ENCODE measurements at places on chromosomes 6 and 20. TPM values are rescaled to one million over a fixed set of nuclear protein-coding genes. Genes with fewer than 3 reads are reported as not detected.
A peak's percentile ranks its signal among the peaks of the same experiment; 100 is the strongest.

GRCh38 chr6:73225396-73225795, at the start of gene KHDC1L:
KHDC1L (minus strand) TSS chr6:73225496; CDS start chr6:73225408, 88 bp downstream.
- H3K4me3 ChIP-seq = no peak within 1 kb of the TSS
- H3K27me3 ChIP-seq = no peaks in the 10 kb centered on the region
- no peak within 1 kb of the TSS for H3K27ac ChIP-seq
- no peaks in the 10 kb centered on the region for H3K36me3 ChIP-seq

- H3K4me1 ChIP-seq = no peaks in the 10 kb centered on the region
- no peaks in the 10 kb centered on the region for H3K36me3 ChIP-seq
- H3K27ac ChIP-seq = no peak overlapping the region
- no peak for DNase-seq
Observed at GRCh38 chr6:94769197-94769596, 808.1 kb upstream of the MANEA start.

DNA sequence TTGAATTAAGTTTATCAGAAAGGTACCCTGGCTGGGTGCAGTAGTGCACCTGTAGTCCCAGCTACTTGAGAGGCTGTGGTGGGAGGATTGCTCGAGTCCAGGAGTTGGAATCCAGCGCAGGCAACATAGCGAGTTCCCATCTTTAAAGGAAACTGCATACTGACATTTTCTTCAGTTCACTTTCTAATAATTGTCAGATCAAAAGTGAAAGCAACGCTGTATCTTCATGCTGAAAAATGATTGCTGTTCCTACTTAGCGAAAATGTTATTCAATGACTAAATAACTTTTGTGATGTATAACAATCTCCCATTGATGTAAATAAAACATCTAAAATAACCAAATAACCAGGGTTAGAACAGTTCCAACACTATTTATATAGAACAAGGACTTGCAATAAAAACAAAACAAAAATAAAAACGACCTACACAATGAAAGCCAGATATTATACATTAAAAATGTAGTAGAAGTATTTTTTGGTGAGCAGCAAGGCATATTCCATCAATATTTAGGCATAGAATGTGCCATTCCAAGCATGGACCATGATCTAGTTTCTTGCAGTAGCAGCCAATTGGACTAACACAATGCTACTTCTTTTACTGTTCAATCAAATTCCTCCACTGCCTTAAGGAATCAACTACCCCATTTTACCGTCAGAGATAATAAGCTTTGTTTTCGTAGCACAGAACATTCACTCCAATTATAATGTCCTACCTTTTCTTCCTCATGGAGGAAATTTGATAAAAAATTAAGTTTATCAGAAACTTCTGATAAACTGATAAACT, 1.5 kb downstream of the LATS1 start:
- peaks cover 34% of the 10 kb centered on the region for H3K4me1 ChIP-seq
- peak overlapping the region; percentile 74 for H3K27ac ChIP-seq
- no peak for DNase-seq

DNA sequence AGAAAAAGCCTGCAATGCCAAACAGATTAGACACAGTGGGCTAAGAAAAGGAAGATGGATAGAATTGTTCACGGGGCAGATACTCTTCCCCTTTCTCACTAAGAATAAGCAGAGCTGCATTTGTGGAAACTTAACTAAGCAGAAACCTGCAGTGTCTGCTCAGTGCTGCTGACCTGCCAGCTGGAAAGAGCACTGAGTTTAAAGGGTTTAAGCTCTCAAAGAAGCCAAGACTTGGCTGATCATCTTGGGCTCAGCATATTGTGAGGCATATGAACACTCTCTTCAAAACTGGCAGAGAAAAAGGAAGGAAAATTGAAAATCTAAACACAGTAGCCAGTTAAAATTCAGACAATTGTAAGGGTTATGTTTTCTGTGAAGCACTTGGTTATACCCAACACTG, 711.1 kb upstream of the EPHA7 start:
- no peak overlapping the region for H3K27ac ChIP-seq
- no peaks in the 10 kb centered on the region for H3K4me1 ChIP-seq
- no peaks in the 10 kb centered on the region for H3K36me3 ChIP-seq
- H3K27me3 ChIP-seq = no peaks in the 10 kb centered on the region
- no peak overlapping the region for H3K4me3 ChIP-seq

- peaks cover 4% of the 10 kb centered on the region for H3K27me3 ChIP-seq
- no peak overlapping the region for H3K27ac ChIP-seq
- H3K4me1 ChIP-seq = no peaks in the 10 kb centered on the region
Observed at GRCh38 chr20:35972462-35972861, 4.1 kb downstream of the CNBD2 start.

Gene PI3
- total RNA-seq = not detected

- no peak for DNase-seq
- peaks cover 7% of the 10 kb centered on the region for H3K27me3 ChIP-seq
Observed at GRCh38 chr20:4127344-4127743, 112.0 kb upstream of the RNF24 start.

GRCh38 chr6:13865141-13865540, 50.8 kb upstream of the MCUR1 start:
- H3K4me1 ChIP-seq = peaks cover 1% of the 10 kb centered on the region
- H3K36me3 ChIP-seq = peaks cover 2% of the 10 kb centered on the region
- peaks cover 40% of the 10 kb centered on the region for H3K27me3 ChIP-seq
- H3K4me3 ChIP-seq = no peak overlapping the region
- H3K27ac ChIP-seq = no peak overlapping the region
- no peak for DNase-seq

Gene IL17F
- total RNA-seq = not detected

Gene NHSL1
- total RNA-seq = 2.4 TPM

DNA sequence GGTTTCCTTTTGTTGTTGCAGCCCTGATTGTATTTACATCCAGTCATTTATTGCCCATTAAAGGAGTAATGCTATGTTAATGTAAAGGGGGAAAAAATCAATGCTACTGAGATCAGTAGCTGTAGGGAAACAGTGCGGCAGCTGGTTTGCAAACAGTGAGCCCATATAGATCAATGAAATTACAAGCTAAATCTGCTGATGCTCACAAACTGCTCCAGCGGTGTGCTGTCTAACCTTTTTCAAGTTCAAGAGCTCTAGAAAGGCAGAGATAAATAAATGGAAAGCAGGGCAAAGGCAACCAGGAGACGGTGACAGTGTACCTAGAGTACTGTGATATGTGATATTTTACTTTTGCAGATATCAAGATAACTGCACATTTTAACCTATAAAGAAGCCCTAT, 449.0 kb upstream of the MMS22L start:
- no peak overlapping the region for H3K27ac ChIP-seq
- no peak for DNase-seq
- H3K27me3 ChIP-seq = no peaks in the 10 kb centered on the region
- H3K36me3 ChIP-seq = no peaks in the 10 kb centered on the region

Gene CFB
- not detected for total RNA-seq

- no peak overlapping the region for H3K4me3 ChIP-seq
- H3K27ac ChIP-seq = no peak overlapping the region
- DNase-seq = no peak
- no peaks in the 10 kb centered on the region for H3K27me3 ChIP-seq
- peaks cover 35% of the 10 kb centered on the region for H3K4me1 ChIP-seq
Observed at GRCh38 chr6:135300576-135300975, 119.5 kb downstream of the MYB start.

DNA sequence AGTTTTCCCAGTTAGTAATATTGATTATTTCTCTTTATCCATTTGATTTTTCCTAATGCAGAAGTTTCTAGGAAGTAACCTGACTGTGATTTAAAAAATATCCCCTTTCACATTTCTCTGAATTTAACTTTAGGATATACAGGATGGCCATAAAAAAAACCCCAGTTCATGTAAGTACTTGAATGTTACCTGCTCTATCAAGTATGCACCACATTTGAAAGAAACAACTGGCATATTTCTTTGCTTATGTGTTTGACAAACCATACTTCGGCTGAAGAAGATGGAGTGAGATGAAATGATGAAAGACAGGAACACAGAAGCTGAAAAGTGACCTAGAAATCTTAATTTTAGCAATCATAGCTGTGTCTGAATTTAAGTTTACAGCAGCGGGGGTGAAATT, 374.0 kb upstream of the NOX3 start:
- H3K4me1 ChIP-seq = no peaks in the 10 kb centered on the region
- no peaks in the 10 kb centered on the region for H3K27me3 ChIP-seq
- H3K4me3 ChIP-seq = no peak overlapping the region
- DNase-seq = no peak
- H3K27ac ChIP-seq = no peak overlapping the region

DNA sequence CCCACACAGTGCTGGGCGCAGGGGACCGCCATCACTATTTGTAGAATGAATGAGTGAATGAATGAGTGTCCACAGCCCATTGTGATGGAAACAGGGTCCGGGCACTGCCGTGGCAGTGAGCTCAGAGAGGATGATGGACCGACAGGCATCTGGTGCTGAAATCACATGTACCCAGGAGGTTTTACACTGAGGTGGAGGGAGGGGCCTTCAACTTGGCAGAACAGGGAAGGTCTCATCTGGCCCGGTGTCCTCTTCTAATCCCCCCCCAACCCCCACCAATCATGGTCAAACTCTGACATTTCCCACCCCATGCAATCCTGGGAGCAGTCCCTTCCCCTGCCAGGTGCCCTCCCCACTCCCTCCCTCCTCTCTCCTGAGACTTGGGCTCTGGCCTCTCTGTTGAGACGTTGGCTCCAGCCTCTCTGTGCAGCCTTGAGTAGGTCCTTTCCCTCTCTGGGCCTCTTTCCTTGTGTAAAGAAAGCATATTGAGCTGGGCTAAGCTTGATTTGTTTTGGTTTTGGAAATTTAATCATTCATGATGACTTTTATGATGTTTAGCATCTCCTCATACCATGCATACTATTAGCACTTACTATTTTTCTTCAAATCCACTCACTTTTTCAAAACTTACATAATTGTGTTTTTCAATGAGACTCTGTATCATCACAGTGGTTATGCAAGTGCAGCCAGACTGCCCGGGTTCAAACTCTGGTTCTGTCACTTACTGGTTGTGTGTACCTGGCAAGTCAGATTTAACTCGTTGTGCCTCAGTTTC, 10.8 kb downstream of the KIAA1755 start:
- H3K36me3 ChIP-seq = no peaks in the 10 kb centered on the region
- peaks cover 2% of the 10 kb centered on the region for H3K27me3 ChIP-seq
- H3K27ac ChIP-seq = no peak overlapping the region
- no peaks in the 10 kb centered on the region for H3K4me1 ChIP-seq
- DNase-seq = no peak
- H3K4me3 ChIP-seq = no peak overlapping the region

DNA sequence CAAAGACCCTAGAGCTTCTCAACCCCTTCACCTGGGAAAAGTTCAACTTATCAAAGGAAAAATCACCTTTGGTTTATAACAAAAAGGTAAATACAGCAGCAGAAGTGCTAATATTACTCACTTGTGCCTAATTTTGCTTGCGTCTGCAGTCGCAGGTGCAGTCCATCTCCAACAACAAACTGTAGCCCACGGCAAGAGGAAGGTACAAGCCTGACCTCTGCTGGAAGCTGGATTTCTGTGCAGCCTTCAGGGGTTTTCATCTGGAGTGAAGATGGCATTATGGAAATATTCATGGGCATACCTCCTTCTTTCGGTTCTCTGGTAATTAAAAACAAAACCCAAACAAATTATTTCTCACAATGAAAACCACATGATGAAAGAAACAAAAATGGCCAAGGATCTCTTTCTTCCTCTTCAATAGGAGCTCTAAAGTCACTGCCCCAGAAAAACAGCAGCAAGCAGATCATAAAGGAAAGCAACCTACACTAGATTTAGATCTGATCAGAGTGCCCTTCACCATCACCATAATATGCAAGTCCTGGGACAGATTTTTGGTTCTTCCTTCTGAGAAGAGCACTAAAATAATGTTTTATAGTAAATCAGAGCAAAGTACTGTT, 7.8 kb downstream of the UBE3D start:
- H3K27ac ChIP-seq = no peak overlapping the region
- no peak overlapping the region for H3K4me3 ChIP-seq
- no peak for DNase-seq

DNA sequence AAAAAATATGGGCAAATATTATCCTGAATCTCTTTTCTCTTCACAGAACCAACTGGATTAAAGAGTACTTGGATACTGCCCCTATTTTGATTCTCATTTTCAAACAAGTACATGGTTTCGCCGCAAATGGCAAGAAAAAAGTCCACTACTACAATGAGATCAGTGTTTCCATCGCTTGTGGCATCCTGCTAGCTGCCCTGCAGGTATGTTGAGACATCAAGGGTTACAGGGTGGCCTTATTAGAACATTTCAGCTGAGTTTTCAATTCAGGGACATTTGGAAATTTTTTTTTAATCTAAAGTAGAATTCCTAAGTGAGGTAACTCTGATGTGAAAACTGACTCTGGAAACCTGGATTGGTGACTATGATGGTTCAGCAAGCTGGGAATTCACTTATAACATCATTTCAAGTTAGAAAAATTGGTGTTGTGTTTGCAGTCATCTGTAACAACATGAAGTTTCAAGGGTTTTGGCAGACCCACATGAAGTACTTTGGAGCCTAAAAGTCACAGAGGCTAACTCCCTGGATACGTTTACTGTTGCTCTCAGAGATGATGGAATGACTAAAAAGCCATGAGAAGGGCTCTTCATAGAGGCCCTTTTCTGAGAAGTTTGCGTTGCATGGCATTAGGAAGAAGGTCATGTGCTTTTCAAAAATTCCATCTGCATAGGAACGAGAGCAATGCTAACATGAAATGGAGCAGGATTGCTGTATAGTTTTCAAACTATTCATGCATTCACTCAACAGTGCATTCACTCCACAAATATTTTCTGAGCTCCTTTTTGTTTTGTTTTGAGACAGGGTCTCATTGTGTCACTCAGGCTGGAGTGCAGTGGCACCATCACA, 25.5 kb downstream of the IYD start:
- no peak overlapping the region for H3K4me3 ChIP-seq
- peaks cover 35% of the 10 kb centered on the region for H3K27me3 ChIP-seq
- no peaks in the 10 kb centered on the region for H3K4me1 ChIP-seq
- no peak for DNase-seq

DNA sequence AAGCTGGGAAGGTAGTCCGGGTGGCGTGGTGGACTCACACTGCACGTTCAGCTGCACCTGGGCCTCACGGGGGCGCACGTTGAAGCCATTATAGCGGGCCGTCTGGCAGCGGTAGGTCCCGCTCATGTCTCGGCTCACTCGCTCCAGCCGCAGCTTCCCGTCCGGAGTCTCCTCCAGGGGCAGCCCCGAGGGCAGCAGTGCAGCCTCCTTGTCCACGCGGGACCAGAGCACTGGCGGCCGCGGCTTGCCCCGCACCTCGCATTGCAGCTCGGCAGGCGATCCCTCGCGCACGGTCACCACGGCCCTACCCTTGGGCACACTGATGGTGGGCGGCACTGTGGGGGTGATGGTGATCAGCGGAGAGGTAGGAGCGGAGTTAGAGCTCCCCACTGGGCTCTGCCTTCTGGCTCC, 47.6 kb downstream of the MDGA1 start:
- H3K36me3 ChIP-seq = peaks cover 4% of the 10 kb centered on the region
- H3K4me3 ChIP-seq = no peak overlapping the region
- peaks cover 16% of the 10 kb centered on the region for H3K4me1 ChIP-seq
- no peak overlapping the region for H3K27ac ChIP-seq

- DNase-seq = no peak
- no peak overlapping the region for H3K27ac ChIP-seq
- H3K36me3 ChIP-seq = peaks cover 30% of the 10 kb centered on the region
- no peaks in the 10 kb centered on the region for H3K27me3 ChIP-seq
Observed at GRCh38 chr20:41592516-41593216, 25.5 kb downstream of the CHD6 start.

- H3K4me1 ChIP-seq = peaks cover 13% of the 10 kb centered on the region
- H3K4me3 ChIP-seq = no peak overlapping the region
- H3K27me3 ChIP-seq = peaks cover 10% of the 10 kb centered on the region
- H3K27ac ChIP-seq = no peak overlapping the region
- no peaks in the 10 kb centered on the region for H3K36me3 ChIP-seq
Observed at GRCh38 chr20:50298554-50299324, 108.1 kb downstream of the CEBPB start.

GRCh38 chr6:144920391-144920961, 635.3 kb downstream of the UTRN start:
- peaks cover 5% of the 10 kb centered on the region for H3K4me1 ChIP-seq
- peaks cover 15% of the 10 kb centered on the region for H3K27me3 ChIP-seq
- DNase-seq = no peak
- no peak overlapping the region for H3K27ac ChIP-seq

Gene KCNB1
- not detected for total RNA-seq
